ENCODE measurements at places on chromosomes 7 and 10. TPM values are rescaled to one million over a fixed set of nuclear protein-coding genes. Genes with fewer than 3 reads are reported as not detected.

The TMEM270 gene
- not detected for total RNA-seq

The ICA1 gene
- total RNA-seq, result 2.8 TPM

The ZNF425 gene
- 3.8 TPM for total RNA-seq

The WEE2 gene
- 0.27 TPM for total RNA-seq

- peak; percentile 41 for DNase-seq
- no peak overlapping the region for H3K27ac ChIP-seq
- H3K27me3 ChIP-seq, result no peaks in the 10 kb centered on the region
- peaks cover 10% of the 10 kb centered on the region for H3K4me1 ChIP-seq
- H3K4me3 ChIP-seq, result peak overlapping the region; percentile 86
Observed at GRCh38 chr10:13587391-13587790, 626 bp downstream of the PRPF18 start.

DNA sequence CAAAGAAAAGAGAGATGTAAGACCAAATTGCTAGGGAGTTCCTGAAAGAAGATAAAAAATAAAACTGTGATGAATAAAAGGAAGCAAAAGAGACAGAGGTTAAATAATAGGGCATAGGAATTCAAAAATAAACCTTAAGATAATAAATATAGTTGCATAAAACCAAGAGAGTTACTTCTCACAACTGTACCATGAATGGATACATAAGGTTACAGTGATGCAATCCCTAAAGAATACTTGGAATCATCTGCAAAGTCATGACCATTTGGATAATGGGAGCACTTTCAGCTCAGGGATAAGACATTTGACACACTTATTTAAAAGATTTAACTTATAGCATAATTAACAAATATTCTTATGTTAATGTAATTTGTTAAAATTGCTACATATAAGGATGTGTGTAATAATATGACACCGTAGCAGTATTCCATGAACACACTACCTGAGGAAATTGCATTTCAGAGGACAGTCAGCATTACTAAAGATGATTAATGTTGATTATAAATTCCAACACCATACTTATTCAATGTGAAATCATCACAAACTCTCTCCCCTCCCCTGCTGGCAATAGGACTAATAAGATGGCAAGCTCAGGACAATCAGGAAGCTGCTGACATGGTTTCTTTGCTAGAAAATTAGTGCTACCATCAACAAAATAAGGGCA is 202.1 kb upstream of the AKR1E2 start:
- H3K36me3 ChIP-seq, result no peaks in the 10 kb centered on the region
- H3K4me1 ChIP-seq, result no peaks in the 10 kb centered on the region
- no peak overlapping the region for H3K27ac ChIP-seq
- DNase-seq, result no peak
- no peaks in the 10 kb centered on the region for H3K27me3 ChIP-seq
- no peak overlapping the region for H3K4me3 ChIP-seq

DNA sequence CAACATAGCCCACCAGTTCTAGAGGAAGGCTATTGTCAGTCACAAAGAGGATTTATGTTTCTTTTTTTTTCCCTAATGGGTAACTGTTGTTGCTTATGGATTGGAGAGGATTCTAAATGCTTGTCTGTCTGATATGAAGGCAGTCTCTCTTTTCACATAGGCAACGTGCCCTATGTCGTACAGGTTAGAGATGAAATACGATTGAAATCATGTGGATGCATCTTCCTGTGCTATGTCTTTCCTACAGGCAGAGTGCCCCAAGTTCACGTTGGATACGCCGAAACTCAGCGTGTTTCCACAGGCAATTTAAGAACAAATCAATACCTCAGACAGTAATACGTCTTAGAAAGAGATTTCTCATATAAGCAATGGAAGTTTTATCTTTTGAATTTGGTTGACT is 93.8 kb downstream of the CELF2 start:
- H3K4me3 ChIP-seq, result no peak overlapping the region
- H3K4me1 ChIP-seq, result peaks cover 5% of the 10 kb centered on the region
- DNase-seq, result no peak

DNA sequence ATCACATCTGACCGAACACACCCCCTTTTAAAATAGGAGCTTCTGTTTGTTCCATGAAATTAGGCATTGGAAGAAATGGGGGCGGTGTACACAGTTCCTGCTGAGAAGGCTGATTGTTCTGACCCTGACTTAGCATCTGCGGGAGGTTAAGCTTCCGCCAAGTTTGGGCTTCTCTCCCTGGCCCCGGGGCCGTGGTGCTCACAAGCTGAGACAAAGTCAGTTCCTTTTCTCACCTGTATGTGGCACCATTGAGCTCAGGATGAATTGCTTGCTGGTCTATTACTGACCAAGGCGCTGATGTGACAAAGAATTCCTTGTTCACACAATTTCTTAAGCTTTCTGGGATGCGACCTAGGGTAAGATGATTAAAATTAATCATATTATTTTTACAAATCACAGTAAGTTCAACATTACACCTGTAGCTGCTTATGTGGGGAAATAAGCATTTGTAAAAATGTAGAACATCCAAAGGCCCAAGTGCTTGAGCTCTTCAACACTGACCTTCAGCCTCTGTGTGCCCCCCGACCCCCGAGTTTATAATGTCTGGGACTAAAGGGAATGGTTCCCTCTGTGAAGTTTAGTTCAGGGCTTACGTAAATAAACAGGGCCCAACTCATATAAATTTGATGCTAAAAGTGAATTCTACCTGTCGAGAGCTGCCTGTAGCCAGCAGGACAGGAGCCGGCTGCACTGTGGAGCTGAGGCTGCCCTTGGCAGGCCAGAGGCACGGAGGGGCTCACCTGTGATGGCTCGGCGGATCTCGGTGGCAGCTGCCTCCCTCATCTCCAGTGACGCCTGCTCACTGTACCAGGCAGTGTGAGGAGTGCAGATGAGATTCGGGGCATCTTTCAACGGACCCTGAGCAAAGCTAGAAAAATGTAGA is 50.8 kb downstream of the ZRANB1 start:
- peak; percentile 87 for DNase-seq
- no peak overlapping the region for H3K27ac ChIP-seq
- no peak overlapping the region for H3K4me3 ChIP-seq
- no peaks in the 10 kb centered on the region for H3K36me3 ChIP-seq
- H3K27me3 ChIP-seq, result no peaks in the 10 kb centered on the region
- H3K4me1 ChIP-seq, result peaks cover 4% of the 10 kb centered on the region

DNA sequence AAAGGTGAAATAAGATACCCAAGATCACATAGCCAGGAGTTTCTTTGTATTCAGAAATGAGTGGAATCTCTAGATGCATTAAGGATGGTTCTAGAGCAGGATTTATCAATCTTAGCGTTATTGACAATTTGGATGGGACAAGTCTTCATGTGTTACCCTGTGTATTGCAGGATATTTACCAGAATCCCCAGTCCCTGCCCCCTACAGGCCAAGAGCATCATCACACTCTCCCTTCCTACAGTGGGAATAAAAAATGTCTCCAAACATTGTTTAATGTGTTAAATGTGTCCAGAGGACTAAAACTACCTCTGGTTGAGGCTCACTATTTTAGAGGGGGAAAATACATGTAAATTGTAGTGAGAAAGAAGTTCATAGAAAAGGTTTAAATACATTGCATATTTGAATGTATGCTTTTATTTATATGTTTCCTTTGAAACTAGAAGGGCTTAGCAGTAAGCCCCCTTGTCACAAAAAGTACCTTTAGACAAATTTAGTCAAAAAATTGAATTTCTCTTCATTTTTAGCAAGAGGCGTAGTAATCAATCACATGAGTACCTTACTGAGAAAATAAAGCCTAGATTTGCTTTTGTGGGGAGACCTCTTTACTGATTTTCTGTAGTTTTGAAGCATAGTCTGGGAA is 141.2 kb downstream of the MLLT10 start:
- H3K27ac ChIP-seq, result no peak overlapping the region
- no peaks in the 10 kb centered on the region for H3K36me3 ChIP-seq
- DNase-seq, result no peak

- H3K4me3 ChIP-seq, result no peak overlapping the region
- H3K4me1 ChIP-seq, result no peaks in the 10 kb centered on the region
- H3K27ac ChIP-seq, result no peak overlapping the region
Observed at GRCh38 chr7:38424750-38425463, 151.5 kb upstream of the TARP start.

- no peaks in the 10 kb centered on the region for H3K27me3 ChIP-seq
- H3K4me3 ChIP-seq, result no peak overlapping the region
Observed at GRCh38 chr7:155190688-155191087, 107.0 kb upstream of the INSIG1 start.

DNA sequence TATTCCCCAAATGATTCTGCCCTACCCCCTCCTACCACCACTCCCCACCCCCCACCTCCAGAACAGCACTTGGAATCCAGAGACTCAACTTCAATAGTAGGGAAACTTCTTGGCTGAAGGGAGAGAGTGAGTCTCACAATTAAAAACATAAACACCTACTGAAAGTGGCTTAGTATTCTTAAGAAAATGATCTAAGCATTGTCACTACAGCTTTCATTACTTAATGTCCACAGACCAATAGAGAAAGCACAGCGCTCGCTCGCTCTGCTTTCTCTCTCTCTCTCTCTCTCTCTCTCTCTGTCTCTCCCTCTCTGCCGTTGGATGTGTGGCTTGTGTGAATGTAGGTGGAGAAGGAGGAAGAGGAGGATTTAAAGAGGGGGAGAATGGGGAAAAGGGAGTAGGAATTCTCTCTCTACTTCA is 1.5 kb upstream of the SEMA3A start:
- H3K36me3 ChIP-seq, result no peaks in the 10 kb centered on the region
- H3K4me3 ChIP-seq, result no peak overlapping the region
- DNase-seq, result no peak
- H3K4me1 ChIP-seq, result no peaks in the 10 kb centered on the region

DNA sequence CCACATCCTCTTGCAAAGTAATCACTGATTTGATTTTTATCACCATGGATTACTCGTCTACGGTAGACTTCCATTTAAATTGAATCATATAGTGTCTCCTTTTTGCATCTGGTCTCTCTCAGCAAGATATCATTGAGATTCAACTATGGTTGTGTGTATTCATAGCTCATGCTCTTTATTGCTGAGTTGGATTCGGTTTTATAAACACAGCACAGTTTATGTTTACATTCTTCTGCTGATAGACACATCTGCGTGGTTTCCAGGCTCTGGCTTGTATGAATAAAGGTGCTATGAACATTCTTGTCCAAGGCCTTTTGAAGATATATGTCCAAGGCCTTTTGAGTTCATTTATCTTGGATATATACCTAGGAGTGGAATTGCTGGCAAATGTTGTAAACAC is 356.5 kb upstream of the CELF2 start:
- H3K4me3 ChIP-seq, result no peak overlapping the region
- no peaks in the 10 kb centered on the region for H3K36me3 ChIP-seq
- H3K4me1 ChIP-seq, result peaks cover 15% of the 10 kb centered on the region
- no peaks in the 10 kb centered on the region for H3K27me3 ChIP-seq

- no peaks in the 10 kb centered on the region for H3K36me3 ChIP-seq
- H3K4me3 ChIP-seq, result peak overlapping the region; percentile 64
- DNase-seq, result peak; percentile 92
- peaks cover 1% of the 10 kb centered on the region for H3K4me1 ChIP-seq
Observed at GRCh38 chr7:42237811-42238541, 967 bp upstream of the GLI3 start.

DNA sequence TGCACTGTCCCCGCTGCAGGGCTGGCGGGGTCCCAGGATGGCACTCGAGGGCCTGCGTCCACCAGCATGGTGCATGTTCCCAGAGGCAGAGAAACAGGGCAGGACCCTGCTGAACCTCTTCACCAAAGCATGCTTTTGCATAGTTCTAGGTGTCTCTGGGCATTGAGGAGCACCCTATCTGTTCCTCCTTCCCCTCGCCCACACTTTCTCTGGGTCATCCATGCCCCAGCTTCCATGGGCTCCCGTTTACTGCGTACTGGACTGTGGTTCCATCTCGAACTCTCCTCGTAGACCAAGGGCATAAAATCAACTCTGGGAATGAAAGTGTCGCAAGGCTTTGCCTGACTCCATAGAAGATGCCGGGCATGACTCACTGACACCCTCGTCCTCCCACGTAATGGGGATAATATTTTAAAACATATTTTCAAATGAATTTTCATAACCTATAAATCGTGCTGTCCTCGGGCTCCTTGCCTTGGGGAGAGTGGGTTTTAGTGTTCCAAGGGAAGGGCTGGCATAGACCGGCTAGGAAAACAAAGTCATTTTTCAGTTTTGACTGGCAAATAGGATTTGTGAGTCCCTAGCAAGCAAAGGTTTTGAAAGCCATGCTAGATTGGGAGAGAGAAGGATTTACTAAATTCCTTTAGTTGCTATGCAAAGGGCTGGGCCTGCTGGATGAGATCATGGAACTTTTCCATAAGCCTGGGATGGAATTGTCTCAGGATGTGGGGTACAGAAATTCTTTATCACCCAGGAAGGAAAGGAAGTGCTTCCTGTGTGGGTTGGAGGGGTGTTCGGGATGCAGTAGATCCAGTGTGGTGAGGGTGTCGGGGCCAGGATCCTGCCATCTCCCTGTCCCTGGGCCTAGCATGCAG is 498.7 kb upstream of the MKI67 start:
- H3K27ac ChIP-seq, result no peak overlapping the region
- no peaks in the 10 kb centered on the region for H3K27me3 ChIP-seq
- H3K4me3 ChIP-seq, result no peak overlapping the region
- H3K36me3 ChIP-seq, result no peaks in the 10 kb centered on the region
- DNase-seq, result no peak

DNA sequence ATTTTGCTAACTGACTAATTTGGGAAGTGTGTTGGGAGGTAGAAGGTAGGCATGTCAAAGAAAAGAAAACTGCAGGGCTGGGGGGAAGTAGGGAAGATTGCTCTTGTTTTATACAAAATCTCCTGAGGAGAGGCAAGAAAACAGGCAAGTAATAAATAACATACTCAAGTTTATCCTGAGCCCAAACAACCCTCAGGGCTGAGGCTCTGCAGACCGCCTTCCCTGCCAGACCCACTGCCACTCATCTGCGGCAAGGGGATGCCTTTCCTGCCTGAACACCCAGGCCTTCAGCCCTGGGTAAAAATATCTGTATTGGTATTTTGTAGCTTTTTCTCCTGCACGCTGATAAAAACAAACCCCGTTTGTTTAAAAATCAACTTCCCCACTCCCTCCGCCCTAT is 399.8 kb upstream of the NFE2L3 start:
- H3K27ac ChIP-seq, result no peak overlapping the region
- no peaks in the 10 kb centered on the region for H3K27me3 ChIP-seq
- peaks cover 5% of the 10 kb centered on the region for H3K4me1 ChIP-seq
- H3K4me3 ChIP-seq, result no peak overlapping the region
- H3K36me3 ChIP-seq, result no peaks in the 10 kb centered on the region

GRCh38 chr7:1579481-1580421 is 9.9 kb upstream of the PSMG3 start:
- DNase-seq, result peak; percentile 58
- H3K4me3 ChIP-seq, result no peak overlapping the region
- no peaks in the 10 kb centered on the region for H3K4me1 ChIP-seq
- no peaks in the 10 kb centered on the region for H3K27me3 ChIP-seq

- no peaks in the 10 kb centered on the region for H3K4me1 ChIP-seq
- no peaks in the 10 kb centered on the region for H3K36me3 ChIP-seq
- H3K27me3 ChIP-seq, result no peaks in the 10 kb centered on the region
- no peak overlapping the region for H3K27ac ChIP-seq
Observed at GRCh38 chr10:130516141-130516735, 380.0 kb downstream of the GLRX3 start.

DNA sequence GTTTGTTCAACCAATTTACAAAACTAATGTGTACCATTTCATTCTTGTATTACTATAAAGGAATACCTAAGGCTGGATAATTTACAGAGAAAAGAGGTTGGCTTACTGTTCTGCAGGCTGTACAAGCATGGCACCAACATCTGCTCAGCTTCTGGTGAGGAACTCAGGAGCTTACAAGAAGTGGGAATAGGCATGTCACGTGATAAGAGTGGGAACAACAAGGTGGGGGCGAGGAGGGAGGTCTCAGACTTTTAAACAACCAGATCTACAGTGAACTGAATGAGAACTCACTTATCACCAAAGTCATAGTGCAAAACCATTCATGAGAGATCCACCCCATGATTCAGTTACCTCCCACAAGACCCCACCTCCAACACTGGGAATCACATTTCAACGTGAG is 1178.0 kb downstream of the REEP3 start:
- no peak for DNase-seq
- no peaks in the 10 kb centered on the region for H3K27me3 ChIP-seq
- no peak overlapping the region for H3K4me3 ChIP-seq
- no peak overlapping the region for H3K27ac ChIP-seq
